HTR-8/SVneo (cell line): ENCODE measurements at places on chromosomes 5 and 9.

DNA sequence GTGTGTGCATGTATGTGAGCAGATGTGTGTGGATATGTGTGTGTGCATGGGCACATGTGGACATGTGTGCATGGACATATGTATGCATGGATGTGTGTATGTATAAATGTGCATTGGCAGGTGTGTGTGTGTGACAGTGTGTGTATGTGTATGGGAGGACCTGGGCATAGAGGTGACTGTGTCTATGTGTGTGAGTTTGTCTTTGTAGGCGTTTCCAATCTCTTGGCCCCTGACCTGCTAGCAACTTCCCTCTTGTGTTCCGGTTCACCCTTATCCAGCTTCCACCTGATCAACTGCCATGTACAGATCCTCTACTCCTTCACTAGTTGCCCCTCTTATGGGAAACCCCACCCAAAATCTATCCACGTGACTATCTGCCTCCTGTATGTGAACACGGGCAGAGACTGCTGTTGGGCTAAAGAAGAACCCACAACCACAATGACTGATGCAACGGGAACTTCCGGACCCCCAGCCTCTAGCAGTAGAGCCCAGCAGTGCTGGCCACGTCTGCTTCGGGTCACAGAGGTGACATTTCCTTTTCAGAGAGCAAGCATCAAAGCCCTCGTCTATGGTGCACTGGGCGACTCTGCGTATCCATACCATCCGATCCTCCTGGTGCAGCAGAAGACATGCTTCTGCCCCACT is 24.9 kb upstream of the GADD45G start:
- DNase-seq: no peak

DNA sequence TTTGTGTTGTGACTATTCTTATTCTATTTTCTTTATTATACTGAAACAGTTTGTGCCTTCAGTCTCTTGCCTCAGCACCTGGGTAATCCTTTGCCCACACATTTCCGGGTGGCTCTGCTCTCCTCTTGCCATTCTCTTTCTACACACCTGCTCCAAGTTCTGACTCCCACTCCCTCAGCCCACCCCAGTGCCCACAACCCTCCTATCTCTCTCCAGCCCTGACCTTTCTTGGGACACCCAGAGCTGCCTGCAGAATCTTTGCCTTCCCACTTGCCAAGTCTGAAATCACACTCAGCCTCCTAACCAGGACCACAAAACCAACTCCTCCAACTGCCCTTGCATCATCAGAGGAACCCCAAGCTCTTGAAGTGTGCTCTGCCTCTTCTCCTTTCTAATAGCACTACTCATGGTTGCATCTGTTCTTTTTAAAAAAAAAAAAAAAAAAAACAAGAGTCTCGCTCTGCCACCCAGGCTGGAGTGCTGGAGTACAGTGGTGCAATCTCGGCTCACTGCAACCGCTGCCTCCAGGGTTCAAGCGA is 4.1 kb downstream of the SWI5 start:
- no peak for DNase-seq

DNA sequence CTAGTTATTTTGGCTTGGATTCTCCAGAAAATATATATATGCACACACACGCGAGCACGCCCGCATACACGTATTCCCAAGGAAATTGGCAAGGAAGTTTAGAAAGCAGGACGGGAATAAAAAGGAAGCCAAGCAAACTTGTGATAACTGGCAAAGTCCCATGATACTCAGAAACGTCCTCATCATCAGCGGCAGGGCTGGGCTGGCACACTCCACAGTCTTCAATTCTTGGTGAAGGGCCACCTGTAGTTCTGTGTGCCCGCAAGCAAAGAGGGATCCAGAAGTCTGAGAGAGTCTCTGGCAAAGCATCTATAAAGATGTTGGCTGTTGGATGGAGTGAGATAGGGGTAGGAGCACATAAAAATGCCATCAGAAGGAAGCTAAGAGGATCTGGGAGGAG is 289.3 kb upstream of the CTNND2 start:
- DNase-seq: no peak

DNA sequence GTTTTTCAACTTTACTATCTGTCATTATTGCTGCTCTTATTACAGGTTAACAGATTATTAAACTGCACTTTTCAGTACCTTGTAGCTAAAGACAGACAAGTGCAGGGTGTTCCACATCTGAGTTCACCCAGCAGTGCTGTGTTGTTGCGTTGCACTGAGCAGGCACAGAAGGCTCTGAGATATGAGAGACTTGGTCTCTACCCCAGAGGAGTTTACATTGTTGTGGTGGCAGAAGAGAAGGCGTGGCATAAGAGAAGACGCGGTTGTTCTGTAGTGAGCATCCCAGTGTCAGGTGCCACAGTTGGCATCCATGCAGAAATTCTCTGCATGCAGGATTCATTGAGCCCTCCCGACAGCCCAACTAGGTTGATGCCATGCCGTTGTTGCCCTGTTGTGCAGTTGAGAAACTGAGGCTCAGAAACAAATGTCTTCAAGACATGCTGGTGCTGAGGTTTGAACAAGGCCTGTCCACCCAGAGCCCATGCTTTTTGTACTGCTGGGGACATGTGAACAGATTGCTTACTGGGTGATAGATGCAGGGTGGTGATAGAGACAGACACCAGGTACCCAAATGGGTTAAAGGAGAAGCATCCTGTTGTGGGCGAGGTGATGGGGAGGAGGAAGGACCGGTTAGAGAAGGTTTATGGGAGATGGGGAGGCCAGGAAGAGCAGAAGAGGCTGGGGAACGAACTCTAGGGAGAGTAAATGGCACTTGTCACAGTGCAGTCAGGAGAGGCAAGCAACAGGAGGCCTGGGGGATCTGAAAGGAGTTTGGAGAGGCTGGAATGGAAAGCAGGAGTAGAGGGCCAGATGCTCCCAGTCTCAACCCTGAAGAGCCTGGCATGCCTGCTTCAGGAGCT is 8.2 kb downstream of the ABL1 start:
- no peak for DNase-seq

- DNase-seq: peak; percentile 11
Observed at GRCh38 chr5:77282337-77283027, 72.0 kb downstream of the PDE8B start.

- DNase-seq: peak; percentile 36
Observed at GRCh38 chr9:2424619-2425033, 197.0 kb upstream of the VLDLR start.

DNA sequence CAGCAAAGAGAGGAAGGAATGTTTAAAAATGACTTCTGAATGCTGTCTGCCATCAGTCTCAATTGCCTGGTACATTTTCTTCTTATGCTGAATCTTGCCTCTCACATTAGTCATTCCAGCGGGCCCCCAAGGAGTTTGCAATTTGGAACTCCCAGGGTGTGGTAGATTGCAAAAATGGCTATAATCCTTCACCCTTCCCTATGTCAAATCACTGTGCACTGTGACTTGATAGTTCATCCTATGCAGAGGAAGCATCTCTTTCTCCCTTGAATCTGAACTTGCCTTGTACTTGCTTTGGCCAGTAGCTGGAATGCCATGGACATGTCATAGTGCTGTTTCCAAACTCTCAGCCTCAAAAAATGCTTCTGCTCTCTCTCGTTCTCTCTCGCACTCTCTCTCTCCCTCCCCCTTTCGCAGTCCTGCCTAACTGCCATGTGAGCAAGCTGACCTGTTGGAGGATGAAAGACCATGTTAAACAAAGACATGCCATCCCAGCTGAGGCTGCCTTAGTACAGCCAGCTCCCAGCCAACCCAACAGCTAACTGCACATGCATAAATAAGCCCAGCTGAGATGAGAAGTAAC is 284.0 kb upstream of the TLE4 start:
- DNase-seq: no peak

DNA sequence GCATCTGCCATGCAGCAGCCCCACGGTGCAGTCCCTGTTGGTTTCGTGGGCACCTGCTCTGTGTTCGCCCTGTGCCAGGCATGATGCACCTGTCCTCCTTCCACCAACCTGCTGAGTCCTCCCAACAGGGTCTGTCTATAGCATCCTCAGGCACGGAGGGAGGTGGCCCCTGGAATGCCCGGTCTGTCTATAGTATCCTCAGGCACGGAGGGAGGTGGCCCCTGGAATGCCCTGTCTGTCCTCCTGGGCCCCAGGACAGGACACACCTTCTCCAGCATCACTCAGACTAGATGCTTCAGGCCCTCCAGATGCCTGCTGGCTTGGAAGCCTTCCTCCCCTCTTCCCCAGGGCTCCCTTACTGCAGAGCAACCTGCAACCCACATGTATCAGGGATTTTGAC is 9.9 kb upstream of the PHYHD1 start:
- no peak for DNase-seq

- no peak for DNase-seq
Observed at GRCh38 chr9:96031916-96032534, 156.5 kb downstream of the ERCC6L2 start.

- DNase-seq: no peak
Observed at GRCh38 chr5:159619826-159620225, 289.5 kb upstream of the IL12B start.

DNA sequence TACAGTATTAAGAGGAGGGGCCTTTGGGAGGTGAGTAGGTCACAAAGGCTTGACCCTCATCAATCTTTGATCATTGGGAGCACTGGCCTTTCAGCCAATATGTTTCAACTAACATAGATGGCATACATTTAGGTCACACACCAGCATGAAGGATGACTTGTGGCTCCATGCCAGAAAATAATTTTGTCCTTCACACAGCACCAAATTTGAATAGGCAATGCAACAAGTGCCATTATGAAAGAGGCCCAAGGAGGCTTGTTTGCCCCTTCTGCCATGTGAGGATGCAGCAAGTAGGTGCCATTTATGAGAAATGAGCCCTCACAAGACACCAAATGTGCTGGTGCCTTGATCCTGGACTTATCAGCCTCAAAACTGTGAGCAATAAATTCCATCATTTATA is 81.1 kb downstream of the JAKMIP2 start:
- no peak for DNase-seq

- DNase-seq: no peak
Observed at GRCh38 chr5:65923339-65923738, 3.0 kb upstream of the ERBIN start.

- DNase-seq: no peak
Observed at GRCh38 chr9:114633438-114634089, 22.5 kb downstream of the TMEM268 start.

DNA sequence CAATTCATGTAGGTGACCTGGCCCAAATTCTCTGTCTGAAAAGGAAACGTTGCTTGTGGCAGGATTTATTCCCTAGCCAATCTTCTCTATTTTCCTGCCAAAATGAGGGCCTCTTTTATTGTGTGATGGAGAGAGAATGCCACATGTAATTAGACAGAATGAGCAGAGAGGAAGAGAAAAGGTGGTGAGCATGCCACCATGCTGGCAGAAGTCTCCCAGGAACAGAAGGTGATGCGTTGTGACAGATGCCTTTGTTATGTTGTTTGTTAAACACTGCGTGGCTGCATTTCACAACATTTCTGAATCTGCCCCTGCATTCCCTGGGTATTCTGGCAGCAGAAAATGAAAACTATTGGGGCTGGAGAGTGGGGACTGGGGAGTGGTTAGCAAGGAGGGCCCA is 577.6 kb downstream of the TLR4 start:
- DNase-seq: no peak

GRCh38 chr5:112036206-112036605 is 279.2 kb upstream of the NREP start:
- DNase-seq: no peak

DNA sequence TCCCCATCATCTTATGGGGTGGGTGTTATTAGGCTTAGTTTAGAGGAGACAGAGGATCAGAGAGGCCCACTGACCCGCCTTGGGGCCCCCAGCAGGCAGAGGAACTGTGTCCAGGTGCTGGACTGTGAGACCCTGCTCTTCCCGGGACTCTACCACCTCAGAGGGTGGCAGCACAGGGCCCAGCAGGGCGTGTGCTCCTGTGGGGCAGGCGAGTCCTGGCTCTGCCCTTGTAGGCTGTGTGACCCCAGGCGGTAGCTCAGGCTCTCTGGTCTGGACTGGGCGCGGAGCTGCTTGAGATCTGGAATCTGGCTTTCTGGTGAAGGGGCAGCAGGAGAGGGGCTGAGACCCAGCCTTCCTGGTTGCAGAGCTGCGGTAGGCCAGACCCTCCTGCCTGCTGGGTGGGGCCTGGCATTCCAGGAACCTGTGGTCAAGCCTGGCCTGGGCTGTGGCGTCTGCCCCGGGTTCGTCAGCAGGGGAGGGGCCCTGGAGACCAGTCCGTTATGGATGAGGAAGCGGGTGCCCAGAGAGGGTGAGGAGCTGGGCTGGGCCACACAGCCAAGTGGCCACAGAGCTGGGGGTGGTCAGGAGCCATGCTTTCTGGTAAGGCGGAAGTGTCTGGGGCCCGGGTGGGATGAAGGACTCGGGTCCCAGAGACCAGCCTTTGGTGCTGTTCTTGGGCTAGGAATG is 46.5 kb downstream of the RXRA start:
- DNase-seq: no peak

DNA sequence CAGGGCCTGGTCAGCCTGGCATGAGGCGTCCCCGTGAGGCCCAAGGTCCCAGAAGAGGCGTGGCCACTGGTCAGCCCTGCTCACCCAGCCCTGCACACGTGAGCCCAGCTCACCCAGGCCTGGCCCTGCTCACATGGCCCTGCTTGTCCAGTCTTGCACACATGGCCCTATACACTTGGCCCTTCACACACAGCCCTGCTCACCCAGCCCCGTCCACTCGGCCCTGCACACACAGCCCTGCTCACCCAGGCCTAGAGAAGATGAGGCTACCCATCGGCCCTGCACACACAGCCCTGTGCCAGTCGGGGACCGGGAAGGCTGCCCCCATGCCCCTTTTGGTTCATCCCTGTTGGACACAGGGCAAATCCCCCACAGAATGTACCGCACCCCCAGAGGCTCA is 28.4 kb downstream of the ZDHHC11B start:
- no peak for DNase-seq

- DNase-seq: no peak
Observed at GRCh38 chr5:111231119-111231518, 6.9 kb downstream of the CAMK4 start.
